M059J (cell line): ENCODE measurements at places on chromosomes 7 and 10. TPM values are rescaled to one million over a fixed set of nuclear protein-coding genes. Genes with fewer than 3 reads are reported as not detected.

The IL2RA gene
- not detected in 2 replicates for total RNA-seq

The GNG11 gene
- 30.2 and 31.1 TPM in 2 replicates for total RNA-seq

The CPN1 gene
- not detected in 2 replicates for total RNA-seq

The WEE2 gene
- not detected in 2 replicates for total RNA-seq

The CTAGE6 gene
- not detected in 2 replicates for total RNA-seq

GRCh38 chr10:86292462-86293395, 73.9 kb downstream of the GRID1 start:
- no peak for DNase-seq

DNA sequence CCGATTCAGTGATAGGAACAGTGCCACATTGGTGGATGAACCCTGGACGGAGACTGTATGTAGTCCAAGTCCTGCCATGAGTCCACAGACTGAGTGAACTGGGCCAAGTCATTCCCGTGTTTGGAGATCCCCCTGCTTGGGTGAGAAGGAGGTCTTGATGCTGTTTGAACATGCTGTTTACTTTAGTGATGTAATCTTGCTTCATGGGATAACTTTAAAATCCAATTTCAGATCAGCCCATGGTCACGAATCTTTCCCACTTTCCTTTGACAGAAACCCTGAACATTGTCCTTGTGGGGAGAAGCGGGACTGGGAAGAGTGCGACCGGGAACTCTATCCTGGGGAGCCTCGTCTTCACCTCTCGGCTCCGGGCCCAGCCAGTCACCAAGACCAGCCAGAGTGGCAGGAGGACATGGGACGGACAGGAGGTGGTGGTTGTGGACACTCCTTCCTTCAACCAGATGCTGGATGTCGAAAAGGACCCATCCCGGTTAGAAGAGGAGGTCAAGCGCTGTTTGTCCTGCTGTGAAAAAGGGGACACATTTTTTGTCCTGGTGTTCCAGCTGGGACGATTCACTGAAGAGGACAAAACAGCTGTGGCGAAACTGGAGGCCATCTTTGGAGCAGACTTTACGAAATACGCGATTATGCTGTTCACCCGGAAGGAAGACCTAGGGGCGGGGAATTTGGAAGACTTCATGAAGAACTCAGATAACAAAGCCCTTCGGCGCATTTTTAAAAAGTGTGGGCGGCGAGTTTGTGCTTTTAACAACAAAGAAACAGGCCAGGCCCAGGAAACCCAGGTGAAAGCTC, 26.6 kb downstream of the GIMAP8 start:
- no peak for DNase-seq

DNA sequence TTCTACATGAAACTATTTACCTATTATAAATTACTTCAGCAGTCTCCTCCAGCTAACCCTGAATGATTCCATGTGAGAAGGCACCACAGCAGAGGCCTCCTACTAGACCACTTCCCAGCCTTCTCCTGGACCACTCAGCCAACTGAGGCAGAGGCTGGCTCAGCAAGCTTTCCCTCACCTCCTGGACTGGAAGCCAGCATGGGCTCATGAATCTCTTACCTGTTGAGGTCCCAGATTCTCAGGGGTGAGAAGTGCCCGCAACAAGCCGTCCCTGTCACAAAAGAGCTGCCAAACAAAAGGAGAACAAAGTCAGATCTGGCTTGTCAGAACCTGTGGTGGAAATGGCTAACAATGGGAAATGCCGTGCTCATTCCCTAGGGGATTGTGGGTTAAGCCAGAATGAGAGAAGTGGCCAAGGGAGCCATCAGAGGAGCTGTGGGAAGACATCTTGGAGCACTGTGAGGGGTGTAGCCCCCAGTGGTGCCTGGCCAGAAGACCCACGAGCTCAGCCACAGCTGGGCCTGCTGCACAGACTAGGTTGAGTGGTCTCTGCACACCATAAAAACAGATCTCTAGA, 36.5 kb downstream of the DPCD start:
- DNase-seq = no peak

- no peak for DNase-seq
Measured at GRCh38 chr10:62895063-62895462, 78.9 kb upstream of the EGR2 start.

GRCh38 chr10:11140963-11141362, 123.3 kb downstream of the CELF2 start:
- DNase-seq = no peak

DNA sequence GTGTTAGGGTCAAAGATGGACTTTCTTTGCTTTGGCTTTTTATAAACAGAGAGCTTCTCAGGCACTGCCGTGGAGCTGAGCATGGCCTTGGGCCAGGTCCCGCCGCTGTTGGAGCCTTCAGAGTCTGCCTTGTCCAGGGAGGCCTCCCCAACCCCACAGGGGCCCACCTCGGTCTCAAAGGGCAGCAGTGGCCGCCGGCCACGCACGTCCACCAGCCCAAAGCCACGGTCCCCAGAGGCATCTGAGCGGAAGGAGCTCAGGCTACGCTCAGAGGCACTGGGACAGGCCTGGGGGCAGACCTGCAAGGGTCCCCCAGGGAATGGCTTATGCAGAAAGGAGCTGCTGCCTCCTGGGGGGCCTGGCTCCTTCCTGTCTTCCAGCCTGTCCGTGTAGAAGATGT, 105.0 kb downstream of the DLG5 start:
- no peak for DNase-seq

DNA sequence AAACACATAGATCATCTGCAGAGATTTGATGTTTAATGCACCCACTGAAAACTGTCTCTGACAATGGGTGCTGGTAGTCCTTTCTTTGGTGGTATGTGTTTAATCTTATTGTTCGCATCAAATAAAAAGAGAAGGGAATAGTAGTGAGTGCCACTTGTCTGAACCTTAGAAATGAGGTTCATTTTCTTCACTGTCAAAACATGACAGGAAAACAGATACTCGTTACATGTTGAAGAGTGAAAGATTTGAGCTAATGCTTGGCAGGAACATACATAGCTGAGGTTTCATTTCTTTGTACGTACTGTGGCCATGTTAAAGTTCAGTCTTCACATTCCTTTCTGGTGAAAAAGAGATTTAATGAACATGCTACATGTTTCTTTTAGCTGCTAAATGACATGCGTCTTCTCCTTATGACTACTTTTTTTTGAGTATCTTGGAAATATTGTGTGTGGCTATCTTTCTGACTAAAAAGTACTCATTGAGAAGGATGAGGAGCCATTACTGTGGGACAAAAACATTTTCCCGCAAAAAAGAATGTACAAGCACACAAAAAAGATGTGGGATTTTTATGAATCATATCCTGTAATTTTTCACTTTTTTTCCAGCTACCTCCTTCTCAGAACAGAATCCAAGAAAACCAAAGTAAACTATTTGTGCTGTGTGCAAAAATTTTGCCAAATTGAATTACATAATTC, 108.0 kb downstream of the TWIST1 start:
- peak; percentile 32 for DNase-seq

DNA sequence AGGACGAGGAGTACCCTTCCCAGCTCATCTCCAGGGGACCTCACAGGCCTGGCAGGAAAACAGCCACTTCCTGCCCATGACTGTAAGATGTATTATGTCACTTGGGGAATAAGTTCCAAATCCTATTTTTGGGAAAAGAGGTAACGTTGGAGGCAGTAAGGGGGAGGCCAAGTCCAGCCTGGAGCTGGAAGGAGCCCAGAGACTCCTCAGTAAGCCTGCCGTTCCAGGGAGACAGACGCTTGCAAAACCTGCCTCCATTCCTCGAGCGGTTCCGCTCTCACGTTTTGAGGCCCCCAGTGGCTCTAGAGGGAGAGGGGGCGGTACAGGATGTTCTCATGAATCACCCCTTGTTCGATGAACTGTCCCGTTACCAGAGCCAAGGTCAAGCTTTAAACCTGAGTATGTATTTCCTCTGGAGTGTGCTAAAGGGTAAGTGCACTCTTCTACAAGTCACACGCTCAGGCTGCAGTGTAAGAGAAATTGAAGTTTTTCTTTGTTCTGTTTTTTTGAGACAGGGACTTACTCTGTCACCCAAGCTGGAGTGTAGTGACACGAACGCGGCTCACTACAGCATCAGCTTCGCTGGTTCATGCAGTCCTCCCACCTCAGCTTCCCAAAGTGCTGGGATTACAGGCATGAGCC, 45.5 kb upstream of the CYTH3 start:
- DNase-seq = peak; percentile 68

- DNase-seq = no peak
Measured at GRCh38 chr7:70645876-70646351, 486.0 kb upstream of the GALNT17 start.

- DNase-seq = no peak
Measured at GRCh38 chr7:117064688-117065087, 111.4 kb downstream of the ST7 start.

- no peak for DNase-seq
Measured at GRCh38 chr7:122791959-122792545, 89.3 kb upstream of the RNF148 start.

- DNase-seq = no peak
Measured at GRCh38 chr7:13420726-13421125, 568.7 kb downstream of the ETV1 start.
